Stimulated activated CD8-positive, alpha-beta memory T cell treated with anti-CD3 and anti-CD28 coated beads, Interleukin-15, amount 100 ng/mL, for 4 hours (primary cell): ENCODE measurements at places on chromosomes 2 and 18.

- no peak for DNase-seq
These were observed 271.7 kb upstream of the FSIP2 start for GRCh38 chr2:185466915-185467314.

DNA sequence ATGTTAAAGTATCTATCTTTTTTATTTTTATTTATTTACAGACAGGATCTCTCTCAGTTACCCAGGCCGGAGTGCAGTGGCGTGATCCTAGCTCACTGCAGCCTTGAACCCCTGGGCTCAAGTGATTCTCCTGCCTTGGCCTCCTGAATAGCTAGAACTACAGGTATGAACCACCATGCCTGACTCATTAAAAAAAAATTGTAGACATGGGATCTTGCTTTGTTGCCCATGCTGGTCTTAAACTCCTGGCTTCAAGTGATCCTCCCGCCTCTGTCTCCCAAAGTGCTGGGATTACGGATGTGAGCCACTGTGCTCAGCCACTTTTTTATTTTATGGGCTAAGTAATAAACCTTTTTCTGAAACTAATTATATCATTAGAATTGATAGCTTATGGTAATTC lies 7.1 kb downstream of the MFSD6 start:
- DNase-seq, result no peak

DNA sequence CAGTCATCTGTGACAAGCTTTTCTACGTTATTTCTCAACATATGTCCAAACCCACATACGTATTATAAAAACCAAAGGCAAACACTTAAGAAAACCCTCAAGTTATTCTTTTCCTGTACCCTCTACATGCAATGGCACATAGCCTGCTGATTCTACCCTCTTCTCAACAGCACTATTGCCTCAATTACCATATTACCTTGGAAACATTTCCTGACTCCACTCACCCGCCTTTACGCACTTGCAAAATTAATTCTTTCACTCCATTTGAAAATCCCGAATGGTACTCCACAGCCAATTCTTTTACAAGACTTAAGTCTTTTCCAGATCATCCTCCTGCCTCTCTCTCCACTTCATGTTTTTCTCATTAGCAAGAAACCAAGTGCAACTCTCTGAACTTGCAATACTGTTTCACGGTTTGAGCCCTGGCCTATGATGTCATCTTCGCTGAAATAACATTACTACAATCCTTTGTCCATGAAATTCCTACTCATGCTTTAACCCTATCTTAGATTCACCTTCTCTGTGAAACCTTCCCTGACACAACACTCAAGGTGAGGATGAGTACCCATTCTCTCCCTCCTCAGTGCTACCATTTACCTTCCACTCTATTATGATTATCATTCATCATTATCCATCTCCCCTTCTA lies 29.0 kb downstream of the SESTD1 start:
- no peak for DNase-seq

- no peak for DNase-seq
These were observed 552.3 kb downstream of the KCNJ3 start for GRCh38 chr2:155250800-155251199.

- DNase-seq, result no peak
These were observed 16.7 kb upstream of the GLS start for GRCh38 chr2:190863946-190864345.

DNA sequence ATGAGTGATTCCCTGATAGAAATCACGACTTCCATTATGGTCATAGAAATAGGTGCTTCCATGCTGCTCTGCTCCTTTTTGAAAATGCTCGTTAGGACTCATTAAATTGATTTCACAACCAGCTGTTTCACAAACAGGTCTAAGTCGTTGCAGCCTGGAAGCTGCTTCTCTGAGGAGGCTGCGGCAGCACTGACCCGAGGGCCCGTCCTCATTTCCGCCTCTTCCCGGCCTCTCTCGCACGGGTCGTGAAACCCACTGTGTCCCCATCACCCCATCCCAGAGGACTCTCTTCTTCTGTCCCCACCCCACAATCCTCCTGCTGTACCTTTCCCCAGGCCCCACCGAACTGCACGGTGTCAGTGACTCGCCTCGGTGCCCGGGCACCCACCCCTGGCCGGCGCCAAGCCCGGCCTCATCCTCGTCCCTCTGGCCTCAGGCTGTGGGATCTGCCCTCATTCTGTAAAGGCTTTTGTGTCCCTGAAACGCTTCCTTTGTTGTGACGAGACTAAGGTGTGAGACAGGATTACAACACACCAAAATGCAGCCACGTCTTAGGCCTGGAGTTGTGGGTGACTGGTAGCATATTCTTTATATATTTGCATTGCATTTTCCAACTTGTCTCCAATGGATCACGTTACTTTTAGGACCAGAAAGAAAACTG lies 112.7 kb upstream of the CTDP1 start:
- no peak for DNase-seq

GRCh38 chr2:222627764-222628163 lies 28.1 kb downstream of the FARSB start:
- DNase-seq, result no peak

DNA sequence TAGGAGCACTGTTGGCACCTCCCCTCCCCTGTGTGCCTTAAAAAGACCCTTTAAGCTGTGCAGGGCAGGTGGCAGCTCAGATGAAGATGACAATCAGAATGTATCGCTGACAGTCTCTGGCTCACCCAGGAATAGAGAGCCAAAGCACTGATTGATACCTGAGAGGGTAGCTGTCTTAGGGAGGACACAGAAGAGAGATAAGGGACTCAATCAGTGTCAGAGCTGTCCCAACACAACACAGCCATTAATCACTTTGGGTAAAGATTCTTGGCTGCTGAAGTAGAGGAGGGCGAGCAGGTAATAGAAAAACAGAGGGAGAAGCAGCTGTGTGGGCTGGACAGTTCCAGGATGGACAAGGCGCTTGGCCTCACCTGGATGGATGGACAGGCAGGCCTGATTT lies 124.9 kb downstream of the NRP2 start:
- DNase-seq, result no peak

- no peak for DNase-seq
These were observed 315.2 kb upstream of the RND3 start for GRCh38 chr2:150802635-150803034.

- no peak for DNase-seq
These were observed 613.1 kb downstream of the ZEB2 start for GRCh38 chr2:143906850-143907249.

DNA sequence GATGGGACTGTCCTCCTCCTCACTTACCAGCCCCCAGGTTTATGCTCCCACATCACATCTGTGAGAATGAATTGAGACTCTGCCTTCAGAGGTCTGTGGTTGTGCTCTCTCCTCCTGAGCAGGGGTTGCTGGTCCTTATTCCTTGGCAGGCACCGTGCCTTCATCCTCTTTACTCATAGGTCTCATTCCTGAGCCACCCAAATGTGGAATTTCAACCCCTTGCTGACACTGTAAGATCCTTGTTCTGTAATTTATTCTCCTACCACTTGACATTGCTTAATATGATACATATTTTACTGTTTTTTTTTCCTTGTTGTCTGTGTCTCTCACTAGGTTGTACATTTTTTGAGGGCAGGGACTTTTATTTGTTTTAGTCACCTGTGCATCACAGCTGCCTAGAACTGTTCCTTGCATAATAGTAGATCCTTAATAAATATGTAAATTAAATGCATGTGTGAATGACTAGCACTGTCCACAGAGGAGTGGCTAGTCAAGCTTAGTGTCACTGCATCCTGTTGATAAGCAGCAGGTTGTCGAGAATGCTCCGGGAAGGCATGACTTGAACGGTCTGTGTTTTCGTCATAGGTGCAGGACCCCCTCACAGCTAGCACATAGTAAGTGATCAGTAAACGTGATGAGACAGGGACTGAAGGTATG lies 180.6 kb downstream of the ZNF407 start:
- DNase-seq, result no peak

GRCh38 chr18:21955757-21956652 lies 213.4 kb upstream of the GATA6 start:
- peak; percentile 38 for DNase-seq
